Lung (tissue), 17 donors: ENCODE measurements at places on chromosomes 2 and 18. TPM values are rescaled to one million over a fixed set of nuclear protein-coding genes. Genes with fewer than 3 reads are reported as not detected.

DNA sequence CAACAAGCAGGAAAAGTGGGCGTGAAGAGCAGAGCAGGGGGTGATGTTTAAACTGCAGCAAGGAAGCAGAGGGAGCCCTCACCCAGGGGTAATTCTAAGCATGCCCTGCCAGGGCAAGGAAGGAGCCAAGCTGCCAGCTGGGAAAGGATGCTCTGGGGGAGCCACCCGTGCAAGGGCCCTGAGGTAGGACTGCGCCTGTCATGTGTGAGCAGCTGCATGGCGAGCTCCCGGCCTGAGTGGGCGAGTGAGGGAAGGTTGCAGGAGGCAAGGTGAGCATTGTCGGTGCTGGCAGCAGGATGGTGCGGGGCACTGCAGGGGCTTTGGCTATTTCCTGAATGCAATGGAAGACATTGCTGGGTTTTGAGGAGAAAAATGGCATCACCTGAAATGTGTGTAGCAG, 107.2 kb downstream of the COPS8 start:
- no peaks in the 10 kb centered on the region for H3K27me3 ChIP-seq
- no peak overlapping the region for H3K4me3 ChIP-seq
- no peaks in the 10 kb centered on the region for H3K36me3 ChIP-seq
- no peaks in the 10 kb centered on the region for H3K4me1 ChIP-seq

- no peaks in the 10 kb centered on the region for H3K36me3 ChIP-seq
- H3K27ac ChIP-seq = no peak overlapping the region
- H3K27me3 ChIP-seq = no peaks in the 10 kb centered on the region
- no peak for DNase-seq
- H3K4me1 ChIP-seq = peaks cover 7% of the 10 kb centered on the region
These were observed 115.8 kb upstream of the SERTAD2 start for GRCh38 chr2:64769392-64770044.

- no peak for DNase-seq
- H3K4me1 ChIP-seq = no peaks in the 10 kb centered on the region
- H3K27me3 ChIP-seq = no peaks in the 10 kb centered on the region
- H3K4me3 ChIP-seq = no peak overlapping the region
- no peaks in the 10 kb centered on the region for H3K36me3 ChIP-seq
These were observed 23.4 kb downstream of the NR4A2 start for GRCh38 chr2:156309167-156309566.

DNA sequence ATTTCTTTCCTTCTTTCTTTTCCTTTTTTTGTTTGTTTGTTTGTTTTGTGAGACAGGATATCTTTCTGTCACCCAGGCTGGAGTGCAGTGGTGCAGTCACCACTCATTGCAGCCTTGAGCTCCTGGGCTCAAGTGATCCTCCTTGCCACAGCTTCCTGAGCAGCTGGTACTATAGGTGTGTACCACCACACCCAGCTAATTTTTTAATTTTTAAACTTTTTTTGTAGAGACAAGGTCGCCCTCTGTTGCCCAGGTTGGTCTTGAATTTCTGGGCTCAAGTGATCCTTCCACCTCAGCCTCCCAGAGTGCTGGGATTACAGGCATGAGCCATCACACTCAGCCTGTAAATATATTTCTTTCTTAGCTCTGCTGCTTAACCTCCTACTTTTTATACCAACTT, 83.4 kb upstream of the CYP20A1 start:
- H3K4me3 ChIP-seq = no peak overlapping the region
- no peak overlapping the region for H3K27ac ChIP-seq
- no peaks in the 10 kb centered on the region for H3K4me1 ChIP-seq
- no peaks in the 10 kb centered on the region for H3K27me3 ChIP-seq

- DNase-seq = no peak
- no peaks in the 10 kb centered on the region for H3K27me3 ChIP-seq
- no peak overlapping the region for H3K27ac ChIP-seq
These were observed 223.5 kb downstream of the UBE2E3 start for GRCh38 chr2:181203916-181204315.

GRCh38 chr2:17759805-17760204, 5.9 kb downstream of the GEN1 start:
- H3K27ac ChIP-seq = no peak overlapping the region
- no peaks in the 10 kb centered on the region for H3K36me3 ChIP-seq

GRCh38 chr2:8447610-8448221, 234.1 kb upstream of the ID2 start:
- no peak for DNase-seq
- H3K27me3 ChIP-seq = no peaks in the 10 kb centered on the region
- H3K4me3 ChIP-seq = no peak overlapping the region
- no peaks in the 10 kb centered on the region for H3K36me3 ChIP-seq
- H3K27ac ChIP-seq = no peak overlapping the region

DNA sequence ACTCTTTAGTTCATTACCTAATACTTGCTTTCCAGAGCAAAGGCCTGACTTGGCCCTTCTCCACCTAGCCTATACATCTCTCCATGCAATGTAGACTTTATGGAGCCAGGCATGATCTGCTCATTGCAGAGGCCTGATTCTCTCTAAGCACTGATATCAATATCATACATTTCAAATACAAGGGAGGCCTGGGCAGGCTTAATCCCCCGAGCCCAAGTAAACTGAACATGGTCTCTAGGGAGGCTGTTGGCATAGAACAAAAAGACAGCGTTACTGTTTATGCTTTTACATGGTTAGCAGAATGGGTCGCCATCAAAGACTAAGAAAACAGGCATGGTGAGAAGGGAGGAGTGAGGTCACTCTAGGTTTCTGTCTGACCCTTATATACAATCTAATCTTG, 695.1 kb downstream of the ZEB2 start:
- no peak overlapping the region for H3K27ac ChIP-seq
- no peak for DNase-seq

DNA sequence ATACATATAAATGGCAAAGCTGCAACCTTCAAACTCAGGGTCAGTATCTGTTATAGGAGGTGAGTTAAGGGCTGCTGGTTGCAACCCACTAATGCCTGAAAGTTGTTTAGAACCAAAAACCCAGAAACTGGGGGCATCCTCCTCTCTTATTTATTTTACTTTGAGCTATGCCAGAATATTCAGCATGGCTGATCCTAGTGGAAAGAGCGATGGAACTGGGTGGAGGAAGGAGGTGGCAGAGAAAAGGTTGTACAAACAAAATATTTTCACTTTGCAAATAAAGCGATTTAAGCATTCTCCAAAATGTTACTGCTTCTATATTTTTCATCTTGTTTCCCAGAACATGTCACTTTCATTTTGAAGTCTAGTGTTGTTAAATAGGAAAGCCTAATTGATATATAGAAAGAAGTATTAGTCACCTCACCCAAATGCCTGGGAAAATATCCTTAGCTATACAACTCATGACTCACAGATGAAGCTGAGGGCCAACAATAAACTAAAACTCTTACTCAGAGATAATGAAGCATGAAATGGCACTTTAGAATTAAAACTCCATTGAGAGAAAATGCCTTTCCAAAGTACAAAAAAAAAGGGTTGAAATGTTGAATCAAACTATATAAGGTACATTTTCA, 251.4 kb upstream of the UBE2E3 start:
- no peaks in the 10 kb centered on the region for H3K4me1 ChIP-seq
- H3K27ac ChIP-seq = no peak overlapping the region
- H3K27me3 ChIP-seq = no peaks in the 10 kb centered on the region
- no peak for DNase-seq

The DNMT3A gene
- 61.0 TPM for total RNA-seq

- peak; percentile 20 for DNase-seq
- H3K27me3 ChIP-seq = no peaks in the 10 kb centered on the region
- H3K36me3 ChIP-seq = no peaks in the 10 kb centered on the region
- H3K4me1 ChIP-seq = no peaks in the 10 kb centered on the region
- H3K4me3 ChIP-seq = no peak overlapping the region
These were observed 55.6 kb downstream of the ITGB6 start for GRCh38 chr2:160144280-160144990.

The ZNF396 gene
- 6.7 TPM for total RNA-seq

DNA sequence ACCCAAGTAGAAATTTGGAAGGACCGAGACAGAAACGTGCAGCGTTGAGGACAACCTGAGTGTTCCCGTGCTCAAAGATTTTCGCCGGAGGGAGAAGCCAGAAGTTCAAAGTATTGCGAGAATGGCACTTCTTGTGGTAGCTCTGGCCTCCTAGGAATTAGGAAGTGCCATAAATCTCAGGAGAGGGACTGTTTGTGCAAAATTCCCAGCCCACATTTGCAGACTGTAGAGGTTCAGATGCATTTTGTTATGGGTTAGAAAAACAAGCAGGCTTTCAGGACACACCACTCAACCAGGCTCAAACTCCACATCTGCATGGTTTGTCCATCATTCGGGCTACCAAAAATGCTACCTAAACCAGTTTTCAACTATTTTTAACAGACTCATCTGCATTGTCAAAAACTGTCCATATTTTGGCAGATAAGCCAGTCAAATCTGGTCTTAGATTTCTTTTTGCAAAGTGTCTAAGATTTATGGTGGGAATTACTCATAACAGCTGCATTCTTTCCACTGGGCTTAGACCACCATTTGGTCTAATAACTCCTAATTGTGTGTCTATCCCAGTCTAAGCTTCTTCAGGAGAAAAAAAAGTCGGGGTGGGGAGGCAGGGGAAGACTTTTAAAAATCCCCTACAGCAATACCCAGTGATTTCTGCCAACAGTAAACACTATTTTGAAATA, 422.9 kb downstream of the ARHGAP15 start:
- H3K27ac ChIP-seq = no peak overlapping the region
- H3K4me3 ChIP-seq = no peak overlapping the region
- H3K27me3 ChIP-seq = no peaks in the 10 kb centered on the region
- no peaks in the 10 kb centered on the region for H3K4me1 ChIP-seq
- DNase-seq = no peak

- H3K4me3 ChIP-seq = no peak overlapping the region
- H3K4me1 ChIP-seq = no peaks in the 10 kb centered on the region
- no peak overlapping the region for H3K27ac ChIP-seq
- no peak for DNase-seq
- no peaks in the 10 kb centered on the region for H3K36me3 ChIP-seq
- no peaks in the 10 kb centered on the region for H3K27me3 ChIP-seq
These were observed 309.6 kb downstream of the LRRTM1 start for GRCh38 chr2:79994965-79995364.

DNA sequence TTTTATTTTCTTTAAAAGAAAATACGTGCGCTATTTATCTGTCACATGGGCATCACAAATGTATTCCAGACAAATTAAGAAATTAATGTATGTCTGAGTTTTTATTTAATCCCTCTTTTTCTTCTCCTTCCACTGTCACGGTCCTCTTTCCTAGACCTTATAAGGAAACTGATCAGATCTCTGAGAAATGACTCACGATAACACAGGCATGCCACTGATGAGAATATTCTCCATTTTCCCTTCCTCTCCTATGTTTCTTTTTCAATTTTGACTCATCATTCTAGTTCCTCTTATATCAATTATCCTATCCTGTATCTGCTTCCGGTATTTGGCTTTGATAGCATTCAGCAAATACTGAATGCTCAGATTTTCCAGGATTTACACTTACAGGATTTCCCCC, 121.8 kb downstream of the DSC3 start:
- DNase-seq = no peak
- H3K36me3 ChIP-seq = no peaks in the 10 kb centered on the region
- no peak overlapping the region for H3K4me3 ChIP-seq
- no peaks in the 10 kb centered on the region for H3K27me3 ChIP-seq
- H3K4me1 ChIP-seq = no peaks in the 10 kb centered on the region

The LINC00305 gene
- total RNA-seq = not detected

The ALPP gene
- 25.8 TPM for total RNA-seq

GRCh38 chr2:226187156-226187555, 612.5 kb downstream of the IRS1 start:
- no peak overlapping the region for H3K4me3 ChIP-seq
- no peak overlapping the region for H3K27ac ChIP-seq
- DNase-seq = peak; percentile 10
- H3K4me1 ChIP-seq = no peaks in the 10 kb centered on the region

GRCh38 chr18:36460854-36461253, 163.3 kb downstream of the FHOD3 start:
- no peaks in the 10 kb centered on the region for H3K4me1 ChIP-seq
- H3K27ac ChIP-seq = no peak overlapping the region
- no peaks in the 10 kb centered on the region for H3K36me3 ChIP-seq
- H3K4me3 ChIP-seq = no peak overlapping the region

The CCDC74A gene
- total RNA-seq = 15.1 TPM

DNA sequence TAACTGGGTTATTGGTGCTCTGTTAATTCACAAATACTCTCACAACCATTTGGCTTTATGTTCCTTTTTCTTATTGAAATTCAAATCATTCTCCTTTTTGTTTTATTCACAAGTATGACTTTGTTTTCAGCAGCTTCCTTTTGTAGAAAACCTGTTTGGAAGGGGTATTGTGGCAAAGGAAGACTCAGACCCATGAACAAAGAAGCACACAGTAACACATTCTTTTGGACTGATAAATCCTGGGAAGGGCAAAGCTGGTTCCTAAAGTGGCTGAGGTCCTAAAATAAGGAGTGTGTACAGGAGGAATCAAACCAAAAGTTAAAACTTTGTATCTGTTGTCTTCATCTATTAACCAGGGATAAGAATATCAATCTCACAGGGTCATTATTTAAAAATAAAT, 374.7 kb upstream of the FIGN start:
- DNase-seq = no peak
- no peaks in the 10 kb centered on the region for H3K27me3 ChIP-seq
- no peak overlapping the region for H3K4me3 ChIP-seq
- no peaks in the 10 kb centered on the region for H3K4me1 ChIP-seq
- no peaks in the 10 kb centered on the region for H3K36me3 ChIP-seq

GRCh38 chr2:7026742-7027141, 109.5 kb downstream of the RNF144A start:
- DNase-seq = peak; percentile 86
- H3K27me3 ChIP-seq = no peaks in the 10 kb centered on the region
- H3K4me3 ChIP-seq = no peak overlapping the region
- H3K36me3 ChIP-seq = no peaks in the 10 kb centered on the region

- H3K27ac ChIP-seq = no peak overlapping the region
- no peaks in the 10 kb centered on the region for H3K27me3 ChIP-seq
- H3K36me3 ChIP-seq = no peaks in the 10 kb centered on the region
- no peak for DNase-seq
- H3K4me1 ChIP-seq = no peaks in the 10 kb centered on the region
- H3K4me3 ChIP-seq = no peak overlapping the region
These were observed 79.4 kb upstream of the TMEM200C start for GRCh38 chr18:5974696-5975095.

DNA sequence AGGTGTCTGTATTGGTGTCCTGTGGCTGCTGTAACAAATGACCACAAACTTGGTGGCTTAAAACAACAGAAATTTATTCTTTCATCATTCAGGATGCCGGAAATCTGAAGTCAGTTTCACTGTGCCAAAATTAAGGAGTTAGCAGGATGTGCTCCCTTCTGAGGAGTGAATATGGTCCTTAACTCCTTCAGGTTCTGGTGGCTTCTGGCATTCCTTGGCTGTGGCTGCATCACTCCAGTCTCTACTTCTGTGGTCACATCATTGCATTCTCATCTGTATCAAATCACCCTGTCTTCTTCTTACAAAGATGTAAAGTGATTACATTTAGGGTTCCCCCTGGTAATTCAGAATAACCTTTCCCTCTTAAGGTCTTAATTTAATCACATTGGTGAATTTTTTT, 12.6 kb downstream of the GPD2 start:
- H3K36me3 ChIP-seq = no peaks in the 10 kb centered on the region
- H3K4me3 ChIP-seq = no peak overlapping the region
- no peaks in the 10 kb centered on the region for H3K4me1 ChIP-seq
- H3K27ac ChIP-seq = no peak overlapping the region
- no peak for DNase-seq
